ENCODE measurements at places on chromosomes 1 and 21.

DNA sequence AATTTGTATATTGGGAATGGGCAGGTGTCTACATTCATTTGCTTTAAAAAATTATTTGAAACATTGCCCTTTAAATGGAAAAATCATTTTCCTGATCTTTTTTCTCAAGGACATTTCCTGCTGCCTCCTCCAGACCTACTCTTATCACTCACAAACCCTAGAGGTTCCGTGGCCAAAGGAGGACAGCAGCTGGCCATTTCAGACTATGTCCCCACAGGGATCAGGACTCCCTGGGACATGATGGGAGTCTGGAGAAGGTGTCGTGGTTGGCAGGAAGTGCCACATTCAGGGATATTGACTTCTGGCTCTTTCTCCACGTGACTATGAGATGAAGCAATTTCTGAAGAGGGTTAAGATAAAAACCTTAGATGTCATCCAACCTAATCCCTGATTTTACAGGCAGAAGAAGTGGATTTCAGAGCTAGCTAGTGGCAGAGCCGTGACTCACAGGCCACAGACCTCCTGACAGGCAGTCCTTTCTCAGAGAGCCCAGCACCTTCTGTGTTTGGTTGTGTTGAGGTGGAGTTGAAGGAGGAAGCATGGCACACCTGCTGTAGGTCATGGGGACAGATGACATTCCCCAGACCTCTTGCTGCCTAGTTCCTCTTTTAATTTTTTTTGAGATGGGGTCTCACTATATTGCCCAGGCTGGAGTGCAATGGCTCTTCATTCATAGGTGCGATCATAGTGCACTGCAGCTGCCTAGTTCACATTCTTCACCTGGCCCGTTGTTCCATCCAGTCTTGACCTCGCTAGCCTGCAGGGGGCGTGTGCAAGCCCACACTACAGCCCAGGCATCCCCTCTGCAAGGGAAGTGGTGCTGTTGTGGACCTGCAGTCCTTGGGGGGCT lies 25.5 kb upstream of the IL10 start:
- DNase-seq, result no peak

GRCh38 chr21:15749082-15749860 lies 19.5 kb downstream of the USP25 start:
- no peak for DNase-seq

- DNase-seq, result no peak
Observed at GRCh38 chr21:46160907-46161632, 5.7 kb upstream of the FTCD start.

GRCh38 chr1:224333309-224333926 lies 3.4 kb upstream of the NVL start:
- DNase-seq, result no peak

GRCh38 chr1:11749203-11749689 lies 12.7 kb upstream of the C1orf167 start:
- no peak for DNase-seq

DNA sequence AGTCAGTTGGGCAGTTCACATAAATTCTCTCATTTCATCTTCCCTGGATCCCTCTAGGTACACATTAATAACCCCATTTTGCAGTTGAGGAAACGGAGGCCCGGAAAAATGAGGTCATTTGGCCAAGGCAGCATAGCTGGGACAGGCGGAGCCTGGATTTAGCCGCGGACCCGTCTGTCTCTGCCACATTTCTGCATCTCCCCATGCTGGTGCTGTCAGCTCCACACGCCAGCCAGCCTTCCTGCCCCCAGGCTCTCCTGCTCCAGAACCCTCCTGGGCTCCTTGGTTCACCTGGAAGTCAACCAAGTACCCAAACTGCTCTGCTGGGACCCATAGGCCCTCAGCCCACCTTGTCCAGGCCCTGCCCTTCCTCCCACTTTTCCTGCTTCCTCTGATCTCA lies 7.6 kb downstream of the FOXO6 start:
- DNase-seq, result no peak
